Stimulated activated CD4-positive, alpha-beta T cell treated with anti-CD3 and anti-CD28 coated beads, Interleukin-4, amount 100 ng/mL, for 24 hours (primary cell): ENCODE measurements at places on chromosomes 2 and 18.

- DNase-seq = no peak
These were observed 86.1 kb upstream of the ITPRID2 start for GRCh38 chr2:181805228-181806038.

DNA sequence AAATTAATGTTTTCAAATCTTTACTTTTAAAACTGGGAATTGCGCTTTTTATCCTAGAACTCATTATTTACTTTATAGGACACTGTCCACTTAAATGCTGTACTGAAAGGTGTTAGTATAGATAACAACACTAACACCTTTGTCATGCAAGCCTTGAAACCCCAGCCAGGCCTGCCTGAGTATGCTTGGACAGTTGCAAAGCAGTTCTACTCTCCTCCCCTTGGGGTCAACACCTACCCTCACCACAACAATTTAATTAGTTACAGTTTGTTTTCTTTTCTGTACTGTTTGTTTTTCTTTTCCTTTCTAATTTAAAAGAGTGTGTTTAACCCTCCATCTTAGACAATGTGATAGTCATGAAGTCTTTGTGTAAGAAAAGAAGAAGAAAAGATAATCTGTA lies 18.9 kb upstream of the FAM98A start:
- no peak for DNase-seq

DNA sequence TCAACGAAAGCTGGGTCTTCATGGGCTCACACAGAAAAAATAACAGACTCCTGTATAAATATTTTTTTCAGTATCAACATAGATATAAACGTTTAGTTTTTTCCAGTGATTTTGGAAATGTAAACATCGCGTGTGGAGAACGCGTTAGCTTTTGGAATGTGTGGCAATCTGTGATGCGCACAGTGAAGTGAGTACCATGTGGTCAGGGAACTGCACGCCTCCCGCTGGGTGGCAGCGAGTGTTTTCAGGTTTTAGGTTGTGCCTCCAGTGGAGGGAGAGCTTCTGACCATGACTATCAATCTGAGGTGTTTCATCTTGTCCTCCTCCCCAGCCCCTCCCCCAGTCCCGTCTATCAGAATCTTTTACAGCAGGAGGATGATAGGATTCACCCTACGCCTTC lies 127.8 kb downstream of the ARHGAP28 start:
- DNase-seq = no peak

DNA sequence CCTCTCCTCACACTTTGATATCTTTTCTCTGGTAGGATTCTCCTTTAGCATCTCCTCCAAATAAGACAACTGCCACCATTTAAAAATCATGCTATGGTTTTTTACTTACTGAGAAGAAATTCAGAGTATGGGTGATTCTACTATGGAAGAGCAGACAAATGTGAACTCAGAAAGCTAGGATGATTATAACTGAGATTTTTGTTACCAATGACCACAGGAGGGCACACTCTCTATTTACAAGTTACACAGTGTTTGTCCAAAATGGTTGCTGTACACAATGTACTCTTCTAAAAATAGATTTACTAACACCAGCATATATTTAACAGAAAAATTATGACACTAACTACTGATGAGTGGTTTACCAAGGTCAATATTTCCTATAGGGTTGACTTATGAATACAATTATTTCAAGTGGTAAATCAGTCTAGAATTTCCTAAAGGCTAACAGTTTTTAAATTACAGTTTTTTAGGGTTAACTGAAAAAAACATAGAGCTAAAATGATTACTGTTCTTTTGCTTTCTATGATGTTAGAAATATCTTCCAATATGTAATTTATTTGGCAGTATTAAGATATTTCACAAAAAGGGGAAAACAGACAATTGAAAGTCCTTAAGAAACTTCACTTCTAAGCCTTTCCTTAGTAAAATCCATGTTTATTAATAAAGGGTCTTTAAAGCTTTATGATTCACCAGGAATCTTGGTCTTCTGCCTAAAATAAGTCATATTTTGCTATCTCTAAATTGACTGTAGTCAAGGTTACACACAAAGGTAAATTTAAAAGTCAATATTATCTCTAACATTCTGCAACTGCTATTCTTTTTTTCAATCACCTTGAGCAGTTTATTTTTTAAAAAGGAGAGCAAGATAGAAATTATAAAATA lies 57.2 kb downstream of the MAP4K3 start:
- DNase-seq = no peak
